ENCODE measurements at places on chromosomes 3 and 15.

GRCh38 chr15:39946862-39947261 lies 12.9 kb downstream of the EIF2AK4 start:
- DNase-seq = no peak

- DNase-seq = no peak
Observed at GRCh38 chr3:28036599-28037575, 204.5 kb upstream of the CMC1 start.

DNA sequence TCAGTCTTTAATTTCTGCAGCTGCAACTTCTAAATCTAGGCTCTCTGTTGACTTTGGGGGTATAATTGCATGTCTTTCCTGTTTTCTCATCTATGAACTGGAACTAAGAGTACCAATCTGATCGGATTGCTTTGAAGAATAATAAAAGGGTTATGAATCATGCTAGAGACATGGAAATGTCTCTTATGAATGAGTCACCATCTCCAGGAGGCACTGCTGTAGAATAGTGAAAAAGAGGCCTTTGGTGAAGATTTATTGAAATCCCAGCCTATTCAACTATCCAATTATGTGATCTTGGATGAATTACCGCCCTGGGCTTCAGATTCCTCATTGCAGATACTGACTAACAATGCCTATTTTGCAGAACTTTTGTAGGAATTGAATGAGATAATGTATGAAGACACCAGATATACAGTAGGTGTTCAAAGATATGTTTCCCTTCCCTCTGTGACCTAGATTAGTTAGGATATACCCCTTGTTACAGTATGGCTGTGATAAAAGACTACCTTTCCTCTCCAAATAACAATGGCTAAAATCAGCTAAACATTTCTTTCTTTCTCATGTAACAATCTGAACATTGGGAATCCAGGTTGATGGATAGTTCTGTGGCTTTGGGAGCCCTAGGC lies 11.5 kb upstream of the CMTM8 start:
- DNase-seq = no peak

- no peak for DNase-seq
Observed at GRCh38 chr15:65901336-65901735, 32.0 kb downstream of the RAB11A start.

DNA sequence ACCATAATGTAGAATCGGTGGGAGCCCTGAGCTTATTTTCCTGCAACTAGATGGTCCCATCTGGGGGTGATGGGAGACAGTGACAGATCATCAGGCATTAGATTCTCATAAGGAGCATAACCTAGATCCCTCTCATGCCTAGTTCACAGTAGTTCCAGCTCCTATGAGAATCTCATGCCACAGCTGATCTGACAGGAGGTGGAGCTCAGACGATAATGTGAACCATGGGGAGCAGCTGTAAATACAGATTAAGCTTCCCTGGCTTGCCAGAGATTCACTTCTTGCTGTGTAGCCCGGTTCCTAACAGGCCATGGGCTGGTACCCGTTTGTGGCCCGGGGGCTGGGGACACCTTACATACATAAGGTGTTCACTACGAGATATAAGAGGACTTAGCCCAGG lies 67.5 kb upstream of the LRRFIP2 start:
- DNase-seq = no peak

GRCh38 chr3:154085071-154085470 lies 36.1 kb upstream of the ARHGEF26 start:
- DNase-seq = no peak

GRCh38 chr3:127299276-127299675 lies 11.4 kb upstream of the PRR20G start:
- DNase-seq = no peak

GRCh38 chr3:94171954-94172353 lies 109.1 kb downstream of the NSUN3 start:
- DNase-seq = no peak

GRCh38 chr3:177764377-177764912 lies 567.2 kb upstream of the TBL1XR1 start:
- no peak for DNase-seq

DNA sequence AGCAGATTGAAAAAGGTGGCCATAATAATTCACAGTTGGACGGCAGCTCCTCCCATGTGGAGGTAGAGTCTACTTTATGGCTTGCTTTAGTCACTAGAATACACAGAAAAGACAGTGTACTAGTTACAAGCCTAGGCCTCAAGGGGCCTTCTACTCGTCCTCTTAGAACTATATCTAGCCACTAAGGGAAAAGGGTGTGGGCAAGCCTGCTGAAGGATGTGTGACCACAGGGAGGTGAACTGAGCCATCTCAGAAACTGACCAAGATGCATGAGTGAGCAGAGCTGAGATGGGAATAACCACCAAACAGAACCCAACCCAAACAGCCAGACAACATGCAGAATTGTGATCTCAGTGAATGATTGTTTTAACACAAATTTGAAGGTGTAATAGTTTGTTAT lies 335.6 kb upstream of the LMCD1 start:
- no peak for DNase-seq

DNA sequence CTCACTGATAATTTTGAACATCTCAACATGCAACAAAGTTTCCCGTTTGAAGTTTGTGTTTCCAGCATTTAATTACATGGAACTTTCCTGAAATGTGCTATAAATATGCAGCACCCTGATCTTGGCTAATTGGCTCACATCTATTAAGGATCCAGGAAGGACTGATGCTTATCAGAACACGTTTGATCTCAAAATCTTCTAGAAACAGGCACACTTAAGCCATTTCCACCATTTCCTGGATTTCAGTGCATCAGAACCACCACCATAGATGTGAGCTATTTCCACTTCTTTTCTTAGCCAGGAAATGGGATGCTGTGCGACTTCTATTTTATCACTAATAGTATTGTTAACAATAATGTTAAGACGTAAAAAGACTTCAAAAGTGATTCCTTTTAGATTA lies 228.9 kb downstream of the FEZF2 start:
- DNase-seq = no peak

GRCh38 chr3:15262021-15262420 lies 56.0 kb downstream of the CAPN7 start:
- no peak for DNase-seq

GRCh38 chr3:25695731-25696420 lies 31.2 kb upstream of the TOP2B start:
- no peak for DNase-seq

- DNase-seq = no peak
Observed at GRCh38 chr3:72821161-72821781, 27.0 kb downstream of the SHQ1 start.

GRCh38 chr3:155714295-155714718 lies 30.6 kb downstream of the PLCH1 start:
- DNase-seq = no peak

GRCh38 chr3:187360596-187360995 lies 7.6 kb upstream of the RTP4 start:
- no peak for DNase-seq

DNA sequence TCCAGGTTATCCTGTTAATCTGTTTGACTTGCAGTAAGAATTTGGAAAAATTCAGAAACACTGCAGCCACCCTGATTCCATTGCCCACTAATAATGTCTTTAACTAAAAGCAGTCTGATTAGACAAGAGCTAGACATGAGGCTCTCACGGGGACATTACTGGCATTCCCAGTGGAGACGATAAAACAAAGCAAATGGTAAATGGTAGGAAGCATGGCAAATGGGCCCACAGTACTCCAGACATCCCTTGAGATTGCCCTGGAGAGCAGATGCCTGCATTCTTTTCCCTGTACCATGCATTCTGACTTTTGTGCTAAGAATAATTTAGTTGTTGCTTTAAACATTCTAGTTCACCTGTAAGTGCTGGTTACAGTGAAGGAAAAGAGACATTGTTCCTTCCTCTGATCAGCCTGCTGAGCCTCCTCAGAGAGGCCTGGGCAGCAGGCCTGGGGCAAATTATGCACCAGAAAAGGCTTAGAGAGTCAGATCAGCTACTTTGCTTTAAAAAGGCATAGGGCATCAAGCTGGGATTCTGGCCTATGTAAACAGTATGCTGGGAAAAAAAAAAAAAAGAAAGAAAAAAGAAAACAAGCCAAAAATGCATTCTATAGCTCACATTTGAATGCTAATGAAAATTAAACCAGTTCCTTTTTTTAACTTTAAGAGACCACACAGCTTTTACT lies 204.6 kb downstream of the GABRG3 start:
- no peak for DNase-seq

DNA sequence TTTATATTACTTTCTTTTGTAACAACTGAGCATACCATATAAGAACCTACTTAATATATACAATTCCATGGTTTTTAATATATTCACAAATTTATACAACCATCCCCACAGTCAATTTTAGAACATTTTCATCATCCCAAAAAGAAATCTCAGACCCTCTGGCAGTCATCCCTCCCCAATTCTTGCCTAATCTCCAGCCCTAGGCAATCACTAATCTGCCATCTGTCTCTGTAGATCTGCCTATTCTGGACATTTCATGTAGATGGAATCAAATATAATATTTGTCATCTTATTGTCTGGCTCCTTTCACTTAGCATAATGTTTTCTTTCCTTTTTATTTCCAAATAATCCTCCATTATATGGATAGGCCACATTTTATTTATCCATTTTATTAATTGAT lies 92.5 kb downstream of the LARS2 start:
- DNase-seq = no peak

- DNase-seq = no peak
Observed at GRCh38 chr15:23634181-23634580, 13.5 kb downstream of the MAGEL2 start.

DNA sequence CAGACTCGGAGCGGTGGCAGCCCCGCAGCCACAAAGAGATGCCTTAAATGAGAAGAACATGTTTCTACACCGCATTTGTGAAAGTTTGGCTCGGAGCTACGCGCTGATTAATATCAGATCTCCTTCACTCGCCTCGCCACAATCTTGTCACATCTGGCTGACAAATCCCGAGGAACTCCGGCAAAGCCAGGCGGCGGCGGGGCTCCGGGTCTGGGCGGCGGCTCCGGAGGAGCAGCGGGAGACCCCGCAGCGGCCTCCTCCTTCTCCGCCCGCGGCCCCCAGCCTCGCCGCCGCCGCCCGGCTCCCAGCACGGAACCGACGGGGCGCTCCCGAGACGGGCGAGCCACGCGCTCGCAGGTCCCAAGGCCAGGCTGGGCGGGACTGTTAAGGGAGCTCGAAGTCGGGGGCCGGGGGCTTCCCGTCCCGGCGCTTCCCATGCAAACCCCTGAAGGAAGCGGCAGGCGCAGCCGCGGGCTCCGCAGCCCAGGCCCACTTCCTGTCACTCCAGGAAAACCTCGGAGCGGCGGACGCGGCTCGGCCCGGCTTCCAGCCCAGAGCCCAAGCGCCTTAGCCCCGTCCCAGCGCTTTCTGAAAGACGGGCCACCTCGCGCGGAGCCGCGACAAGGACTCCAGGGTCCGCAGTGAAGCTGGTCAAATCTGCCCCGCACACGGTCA lies 1.2 kb downstream of the BNC1 start:
- DNase-seq = no peak

DNA sequence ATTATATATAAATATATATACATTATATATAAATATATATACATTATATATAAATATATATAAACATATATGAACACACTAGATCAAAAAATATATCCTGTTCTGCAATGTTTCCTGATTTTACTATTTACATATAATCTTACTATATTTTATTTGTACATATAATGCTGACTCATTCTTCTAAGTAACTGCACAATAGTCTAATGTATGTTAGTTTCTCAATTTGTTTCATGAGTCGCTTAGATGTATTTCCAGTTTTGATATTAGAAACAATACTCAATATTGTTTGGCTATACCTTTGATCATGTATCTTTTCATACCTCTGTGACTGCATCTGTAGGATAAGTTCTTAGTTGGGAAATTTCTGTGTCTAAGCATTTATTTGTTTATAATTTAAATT lies 669.9 kb upstream of the CCDC54 start:
- no peak for DNase-seq

DNA sequence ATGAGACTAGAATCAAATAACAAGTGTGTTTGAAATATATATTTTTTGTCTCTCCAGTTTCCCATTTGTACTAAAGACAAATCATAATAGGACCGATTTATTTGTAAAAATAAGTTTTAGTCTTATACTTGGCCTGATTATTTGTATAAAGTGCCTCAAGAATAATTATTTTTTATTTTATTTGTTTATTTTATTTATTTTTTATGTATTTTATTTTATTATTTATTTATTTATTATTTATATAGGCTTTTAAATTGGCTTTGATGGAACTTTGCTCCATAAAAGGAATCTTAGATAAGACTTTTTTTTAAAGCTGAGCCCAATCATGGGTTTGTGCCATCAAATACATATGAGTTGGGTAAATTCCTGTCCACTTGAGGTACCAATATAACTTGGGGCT lies 22.2 kb upstream of the ZNF80 start:
- no peak for DNase-seq

- DNase-seq = no peak
Observed at GRCh38 chr3:159711560-159712333, 276.9 kb upstream of the IL12A start.

GRCh38 chr3:158167737-158168557 lies 58.1 kb downstream of the RSRC1 start:
- no peak for DNase-seq

GRCh38 chr3:176799675-176800074 lies 397.6 kb downstream of the TBL1XR1 start:
- no peak for DNase-seq

- DNase-seq = no peak
Observed at GRCh38 chr3:133531981-133532380, 41.5 kb upstream of the CDV3 start.

DNA sequence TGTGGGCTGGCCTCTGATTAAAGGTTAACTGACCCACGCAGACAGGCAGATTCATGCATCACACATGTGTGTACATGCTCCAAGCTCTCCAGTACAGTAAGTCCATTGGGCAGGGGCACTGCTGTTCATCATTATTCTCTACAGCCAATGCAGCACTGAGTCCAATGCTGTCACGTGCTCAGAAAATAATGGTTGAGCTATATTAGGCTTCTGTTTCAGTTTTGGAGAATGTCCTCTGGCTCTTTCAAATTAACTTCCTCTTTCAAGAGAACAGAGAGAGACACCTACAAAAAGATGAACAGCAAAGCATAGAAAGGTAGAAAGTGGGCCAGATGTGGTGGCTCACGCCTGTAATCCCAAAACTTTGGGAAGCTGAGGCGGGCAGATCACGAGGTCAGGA lies 202.6 kb downstream of the MEX3B start:
- DNase-seq = no peak

Measured in T-cell (primary cell).